ENCODE measurements at places on chromosomes 3 and 15.
A peak's percentile ranks its signal among the peaks of the same experiment; 100 is the strongest.

- DNase-seq = peak; percentile 49
Observed at GRCh38 chr15:92878593-92879053, 21.5 kb upstream of the CHD2 start.

DNA sequence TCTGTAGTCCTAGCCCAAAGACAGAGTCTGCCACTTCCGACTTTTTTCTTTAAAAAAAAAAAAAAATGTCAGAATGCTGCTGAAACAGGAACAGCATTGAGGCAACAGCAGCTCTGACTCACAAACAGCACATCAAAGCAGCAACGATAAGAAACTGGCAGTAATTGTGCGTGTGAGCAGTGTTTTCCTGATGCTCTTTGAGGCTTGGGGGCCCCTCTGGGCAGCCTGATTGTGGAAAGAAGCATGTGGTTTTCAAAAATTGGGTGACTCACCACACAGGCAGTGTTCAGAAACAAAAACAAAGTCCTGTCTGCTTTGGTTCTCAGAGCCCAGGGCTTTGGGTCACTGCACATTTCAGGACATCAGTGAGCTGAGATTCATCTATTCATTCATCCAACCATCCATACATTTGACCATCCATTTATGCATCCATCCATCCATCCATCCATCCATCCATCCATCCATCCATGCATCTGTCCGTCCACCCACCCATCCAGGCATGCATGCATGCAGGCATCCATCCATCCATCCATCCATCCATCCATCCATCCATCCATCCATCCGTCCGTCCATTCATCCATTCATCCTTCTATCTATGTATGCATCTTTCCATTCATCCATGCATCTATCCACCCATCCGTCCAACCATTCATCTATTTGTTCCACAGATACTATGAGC lies 308.4 kb downstream of the RPLP1 start:
- DNase-seq = no peak

- DNase-seq = no peak
Observed at GRCh38 chr15:70378126-70379031, 280.7 kb upstream of the TLE3 start.

DNA sequence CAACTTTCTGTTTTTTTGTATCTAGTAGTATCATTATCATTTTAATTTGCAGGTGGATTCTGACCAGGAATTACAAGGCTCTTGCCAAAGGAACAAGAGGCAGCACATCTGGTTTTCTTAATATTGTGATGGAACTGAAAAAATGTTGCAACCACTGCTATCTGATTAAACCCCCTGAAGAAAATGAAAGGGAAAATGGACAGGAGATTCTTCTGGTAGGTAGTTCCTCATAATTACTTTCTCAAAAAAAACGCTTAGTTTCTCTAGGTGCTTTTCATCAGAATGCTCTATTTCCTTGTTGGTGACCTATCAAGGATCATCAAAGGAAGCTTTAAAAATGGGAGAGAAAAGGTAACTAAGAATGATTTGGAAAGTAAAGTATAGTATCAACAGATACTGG lies 71.6 kb downstream of the CHD2 start:
- no peak for DNase-seq

- no peak for DNase-seq
Observed at GRCh38 chr3:146091397-146091796, 69.6 kb downstream of the PLOD2 start.
